ENCODE measurements at places on chromosomes 6 and 20.

- no peak for DNase-seq
- H3K27me3 ChIP-seq, result no peaks in the 10 kb centered on the region
- peaks cover 12% of the 10 kb centered on the region for H3K4me1 ChIP-seq
- no peak overlapping the region for H3K27ac ChIP-seq
- no peak overlapping the region for H3K4me3 ChIP-seq
These were observed 126.6 kb downstream of the TIAM2 start for GRCh38 chr6:155121699-155122098.

DNA sequence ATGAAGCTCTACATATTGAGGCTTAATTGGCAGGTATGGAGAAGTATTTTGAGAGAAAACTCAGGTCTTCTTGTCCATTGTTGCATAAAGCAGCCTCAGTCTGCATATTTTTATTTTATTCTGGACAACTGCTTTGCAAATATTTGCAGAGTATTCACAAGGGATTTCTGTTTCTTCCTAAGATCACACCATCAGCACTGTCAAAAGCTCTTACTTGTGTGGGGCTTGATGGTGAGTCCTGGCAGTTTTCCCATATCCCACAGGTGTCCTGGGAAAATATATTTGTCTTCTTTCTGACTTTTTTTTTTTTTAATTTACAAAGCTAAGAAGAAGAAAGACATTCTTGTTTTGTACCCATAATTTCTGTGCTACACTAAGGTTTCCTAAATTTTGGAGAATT, 16.9 kb upstream of the MLIP start:
- H3K27me3 ChIP-seq, result no peaks in the 10 kb centered on the region
- H3K36me3 ChIP-seq, result no peaks in the 10 kb centered on the region
- H3K27ac ChIP-seq, result no peak overlapping the region
- H3K4me1 ChIP-seq, result no peaks in the 10 kb centered on the region
- no peak overlapping the region for H3K4me3 ChIP-seq
- DNase-seq, result peak; percentile 35

DNA sequence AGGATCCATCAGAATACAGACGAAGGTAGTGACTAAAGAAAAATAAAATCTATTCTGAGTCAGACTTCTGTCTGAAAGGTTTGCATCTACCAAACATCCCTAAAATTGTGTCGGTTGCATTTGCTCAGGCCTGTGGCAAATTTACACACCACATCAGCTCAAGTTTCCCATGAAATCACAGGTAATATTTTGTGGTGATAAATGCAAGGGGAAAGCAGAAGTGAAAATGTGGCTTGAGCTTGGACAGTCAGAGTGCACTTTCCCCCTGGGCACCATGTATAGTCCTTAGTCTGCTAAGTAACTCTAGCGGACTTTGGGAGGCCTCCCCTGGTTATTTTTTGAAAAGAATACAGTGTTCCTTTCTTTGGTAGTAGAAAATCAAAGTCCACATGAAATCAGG, 159.1 kb downstream of the PKHD1 start:
- H3K4me3 ChIP-seq, result no peak overlapping the region
- no peaks in the 10 kb centered on the region for H3K27me3 ChIP-seq
- no peaks in the 10 kb centered on the region for H3K36me3 ChIP-seq
- DNase-seq, result no peak
- no peaks in the 10 kb centered on the region for H3K4me1 ChIP-seq
- H3K27ac ChIP-seq, result no peak overlapping the region

DNA sequence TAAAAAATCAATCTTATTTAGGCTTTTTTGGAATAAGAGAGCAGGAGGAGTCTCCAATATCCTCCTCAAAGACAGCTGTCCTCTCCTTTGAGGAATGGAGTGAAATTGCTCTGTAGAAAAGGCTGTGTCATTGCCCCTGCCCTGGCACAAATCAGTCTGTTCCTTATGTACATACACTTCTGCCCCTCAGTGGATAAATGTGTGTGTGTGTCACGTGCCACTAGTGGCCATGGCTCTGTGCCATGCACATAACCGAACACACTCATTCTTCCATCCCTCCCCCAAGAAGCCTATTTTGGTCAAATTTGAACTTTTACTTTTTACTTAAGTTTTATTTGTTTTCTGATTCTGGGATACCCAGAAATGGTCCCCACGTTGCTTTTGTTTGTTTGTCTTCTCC, 49.2 kb downstream of the ANKS1A start:
- H3K36me3 ChIP-seq, result no peaks in the 10 kb centered on the region
- H3K27ac ChIP-seq, result no peak overlapping the region
- no peak for DNase-seq
- H3K4me3 ChIP-seq, result no peak overlapping the region
- H3K27me3 ChIP-seq, result no peaks in the 10 kb centered on the region

DNA sequence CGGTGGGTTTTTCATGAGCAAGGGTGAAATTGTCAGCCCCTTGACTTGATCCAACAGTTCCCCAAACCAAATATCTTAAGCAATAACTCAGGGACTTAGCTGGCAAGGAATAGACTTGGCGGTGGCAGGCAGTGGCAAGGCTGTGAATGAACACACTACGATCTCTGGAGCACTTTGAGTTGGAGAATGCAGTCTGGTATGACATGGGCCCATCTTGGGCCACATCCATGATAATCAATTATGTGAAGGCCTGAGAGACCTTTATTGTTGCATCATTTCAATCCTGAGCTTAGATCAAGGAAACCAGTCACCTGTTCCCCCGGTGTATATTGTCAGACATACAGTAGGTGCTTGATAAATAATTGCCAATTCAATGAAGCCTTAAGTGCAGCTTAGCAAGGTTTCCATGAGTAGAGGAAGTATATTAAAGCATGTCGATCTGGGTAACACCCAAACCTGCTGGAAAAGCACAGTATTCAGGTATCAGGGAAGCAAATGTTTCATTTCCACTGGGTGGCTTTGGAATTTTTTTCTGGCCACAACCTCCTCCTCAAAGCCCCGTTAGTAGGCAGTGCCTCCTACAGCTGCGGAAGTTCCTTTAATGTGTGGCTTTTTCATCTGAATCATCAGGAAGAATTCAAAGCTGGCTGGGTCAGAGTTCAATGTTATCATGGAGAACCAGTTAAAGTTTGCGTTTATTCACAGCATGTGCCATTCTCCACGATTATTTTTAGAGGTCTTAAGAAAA, 10.2 kb downstream of the CASS4 start:
- peak overlapping the region; percentile 16 for H3K27ac ChIP-seq
- DNase-seq, result no peak
- no peak overlapping the region for H3K4me3 ChIP-seq
- peaks cover 2% of the 10 kb centered on the region for H3K4me1 ChIP-seq

DNA sequence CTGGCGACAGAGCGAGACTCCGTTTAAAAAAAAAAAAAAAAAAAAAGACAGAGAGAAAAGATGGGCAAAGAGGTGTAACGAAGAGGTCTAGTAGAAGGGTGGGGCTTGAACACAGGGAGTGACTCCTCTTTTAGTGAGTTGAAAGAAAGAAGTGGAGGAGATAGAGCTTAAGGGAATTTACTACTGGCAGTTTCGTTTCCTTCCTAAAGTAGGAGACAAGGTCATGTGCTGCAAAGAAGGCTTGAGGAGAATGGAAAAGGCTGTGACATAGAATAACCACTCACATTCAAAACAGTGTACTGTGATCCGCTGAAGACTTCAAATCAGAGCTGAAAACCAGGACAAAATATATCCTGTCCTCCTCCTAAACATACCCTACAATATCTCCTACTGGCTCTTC, 63.8 kb upstream of the EIF2S2 start:
- no peaks in the 10 kb centered on the region for H3K27me3 ChIP-seq
- no peak for DNase-seq

DNA sequence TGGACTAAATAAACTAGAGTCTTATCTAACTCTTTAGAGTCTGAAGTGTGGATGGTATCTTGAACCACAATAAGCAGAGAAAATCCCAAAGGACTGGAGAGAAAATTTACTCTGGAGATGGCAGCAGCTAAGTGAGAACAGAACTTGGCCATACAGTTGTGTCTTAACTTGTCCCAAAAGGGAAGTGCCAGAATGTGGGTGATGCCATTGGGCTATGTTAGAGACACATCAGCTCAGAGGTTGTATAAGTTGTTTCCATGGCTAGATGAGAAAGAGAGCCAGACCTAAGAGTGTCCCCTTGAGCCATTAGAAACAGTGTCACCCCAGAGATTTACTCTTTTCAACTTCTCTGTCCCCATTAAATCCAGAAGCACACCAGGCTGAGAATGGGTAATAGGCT, 36.2 kb downstream of the FOXO3 start:
- H3K4me3 ChIP-seq, result no peak overlapping the region
- H3K27ac ChIP-seq, result no peak overlapping the region
- peaks cover 6% of the 10 kb centered on the region for H3K4me1 ChIP-seq
- DNase-seq, result no peak
- H3K36me3 ChIP-seq, result no peaks in the 10 kb centered on the region

DNA sequence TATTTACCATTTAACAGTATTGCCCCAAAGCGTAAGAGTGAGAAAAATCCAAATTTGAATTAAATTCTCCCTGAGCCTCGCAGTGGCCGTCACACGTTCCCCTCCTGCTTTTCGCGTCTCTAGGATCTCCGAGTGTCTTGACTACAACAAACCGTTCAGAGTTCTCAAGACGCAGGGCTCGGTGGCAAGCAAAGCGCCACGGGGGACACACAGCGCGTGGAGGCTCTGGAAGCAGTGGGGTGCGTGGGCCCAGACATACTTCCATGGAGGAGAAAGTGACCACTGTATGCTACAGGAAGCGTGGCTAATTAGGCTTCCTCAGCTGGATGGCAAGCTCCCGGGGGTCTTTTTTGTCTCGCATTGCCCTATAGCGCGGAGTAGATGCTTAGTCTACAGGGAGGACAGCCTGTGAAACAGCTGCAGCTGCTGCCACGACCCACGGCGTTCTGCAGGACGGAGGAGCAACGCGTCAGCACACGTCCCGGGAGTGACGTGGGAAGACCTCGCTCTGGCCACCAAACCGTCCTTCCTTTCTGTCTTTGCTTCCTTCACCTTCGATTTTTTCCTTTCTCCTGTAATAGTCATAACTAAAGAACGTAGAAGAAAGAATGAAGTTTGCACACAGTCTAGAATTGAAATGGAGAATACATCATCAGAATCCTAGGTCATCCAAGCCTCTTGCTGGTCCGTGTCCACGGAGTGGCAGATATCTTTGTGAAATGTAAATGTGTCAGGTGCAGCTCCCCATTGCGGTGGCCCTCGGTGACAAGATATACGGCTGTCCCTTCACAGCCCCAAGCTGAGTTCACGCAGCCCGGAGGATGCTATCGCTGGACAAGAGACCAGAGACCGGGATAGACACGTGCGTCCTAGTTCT, 104.2 kb upstream of the QKI start:
- H3K4me3 ChIP-seq, result no peak overlapping the region
- no peaks in the 10 kb centered on the region for H3K36me3 ChIP-seq
- H3K27ac ChIP-seq, result peak overlapping the region; percentile 55

DNA sequence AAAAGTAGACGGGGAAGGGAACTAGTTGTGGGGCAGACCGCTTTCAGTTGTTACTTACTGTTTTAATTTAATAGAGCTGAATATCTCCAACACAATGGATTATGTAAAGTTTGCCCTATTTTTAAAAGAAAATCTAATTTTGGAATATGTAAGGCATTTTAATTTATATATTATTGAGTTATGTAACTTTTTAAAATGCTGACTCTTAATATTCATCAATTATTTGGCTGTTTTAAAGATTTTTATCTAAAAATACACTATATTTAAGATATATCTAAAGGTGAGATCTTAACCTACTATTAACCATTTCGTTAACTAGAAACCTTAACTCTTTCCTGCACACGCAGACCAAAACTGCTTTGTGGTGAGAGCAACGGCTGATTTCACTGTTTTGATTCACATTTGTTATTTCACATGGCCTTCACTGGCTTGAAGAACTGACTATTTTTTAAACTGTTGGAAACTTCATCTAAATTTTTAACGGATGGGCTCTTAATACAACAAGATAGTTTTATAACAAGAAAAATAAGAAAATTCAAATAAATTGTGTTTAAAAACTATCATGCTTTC, 87.9 kb downstream of the HUS1B start:
- H3K4me3 ChIP-seq, result no peak overlapping the region
- peaks cover 26% of the 10 kb centered on the region for H3K36me3 ChIP-seq
- peaks cover 3% of the 10 kb centered on the region for H3K4me1 ChIP-seq
- H3K27me3 ChIP-seq, result no peaks in the 10 kb centered on the region

DNA sequence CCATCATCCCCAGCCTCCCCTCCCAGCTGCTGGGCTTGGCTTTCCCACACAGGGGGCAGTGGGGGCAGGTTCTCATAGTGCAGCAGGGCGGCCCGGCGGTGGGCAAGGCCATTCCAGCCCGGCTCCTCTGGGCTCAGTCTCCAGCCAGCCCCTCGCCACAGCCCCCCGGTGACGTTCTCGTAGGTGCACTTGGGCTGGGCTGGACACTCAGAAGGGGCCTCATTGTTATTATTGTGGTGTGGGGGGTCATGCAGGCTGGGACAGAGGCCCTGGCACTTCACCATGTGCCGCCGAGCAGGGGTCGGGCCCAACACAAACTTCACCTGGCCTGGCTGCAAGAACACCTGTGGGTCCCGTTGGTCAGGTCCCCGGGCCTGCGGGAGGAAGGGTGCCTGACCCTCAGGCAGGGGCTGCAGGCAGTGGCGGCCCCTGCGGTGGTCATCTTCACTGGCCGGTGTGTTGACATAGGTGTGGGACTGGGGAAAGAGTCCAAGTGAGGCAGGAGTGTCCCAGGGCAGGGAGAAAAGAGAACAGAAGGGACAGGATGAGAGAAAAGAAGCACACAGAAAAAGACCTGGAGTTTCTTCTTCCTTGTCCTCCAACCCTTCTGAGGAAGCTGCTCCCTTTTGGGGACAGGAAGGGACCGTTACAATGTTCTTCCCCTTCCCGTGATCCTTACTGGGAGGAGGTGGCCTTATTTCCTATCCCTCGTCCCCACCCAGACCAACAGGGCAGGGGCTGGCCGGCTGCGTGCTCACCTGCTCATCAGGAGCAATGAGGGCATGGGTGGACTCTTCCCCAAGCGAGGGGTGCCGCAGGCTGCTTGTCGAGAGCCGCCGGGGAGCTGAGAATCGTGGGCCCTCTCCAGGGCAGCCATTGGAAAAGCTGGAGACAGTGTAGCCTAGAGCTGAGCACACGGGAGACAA, 8.4 kb downstream of the FRS3 start:
- H3K36me3 ChIP-seq, result peaks cover 78% of the 10 kb centered on the region
- peaks cover 3% of the 10 kb centered on the region for H3K4me1 ChIP-seq
- H3K27ac ChIP-seq, result no peak overlapping the region
- DNase-seq, result no peak
- no peaks in the 10 kb centered on the region for H3K27me3 ChIP-seq

DNA sequence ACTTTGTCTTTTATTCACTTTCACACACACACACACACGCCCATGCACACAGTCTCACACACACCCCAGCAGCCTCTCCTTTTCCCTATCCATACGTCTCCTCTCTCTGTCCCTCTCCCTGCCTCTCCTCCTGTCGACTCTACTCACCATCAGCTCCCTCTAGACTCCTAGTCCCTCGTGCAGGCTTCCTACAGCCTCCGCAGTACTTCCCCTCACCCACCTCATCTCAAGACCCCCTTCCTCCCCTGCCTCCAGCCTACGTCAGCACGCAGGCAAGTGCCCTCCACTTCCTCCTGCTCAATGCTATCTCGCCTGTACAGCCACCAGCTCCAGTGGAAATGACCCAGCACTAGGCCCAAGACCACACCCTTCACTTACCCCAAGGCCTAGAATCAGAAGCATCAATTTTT, 820 bp upstream of the TREML2 start:
- no peak overlapping the region for H3K27ac ChIP-seq
- H3K27me3 ChIP-seq, result no peaks in the 10 kb centered on the region
- no peaks in the 10 kb centered on the region for H3K36me3 ChIP-seq
- no peak for DNase-seq
- H3K4me1 ChIP-seq, result no peaks in the 10 kb centered on the region
- H3K4me3 ChIP-seq, result no peak overlapping the region
